ENCODE measurements at places on chromosomes 7 and 10.

DNA sequence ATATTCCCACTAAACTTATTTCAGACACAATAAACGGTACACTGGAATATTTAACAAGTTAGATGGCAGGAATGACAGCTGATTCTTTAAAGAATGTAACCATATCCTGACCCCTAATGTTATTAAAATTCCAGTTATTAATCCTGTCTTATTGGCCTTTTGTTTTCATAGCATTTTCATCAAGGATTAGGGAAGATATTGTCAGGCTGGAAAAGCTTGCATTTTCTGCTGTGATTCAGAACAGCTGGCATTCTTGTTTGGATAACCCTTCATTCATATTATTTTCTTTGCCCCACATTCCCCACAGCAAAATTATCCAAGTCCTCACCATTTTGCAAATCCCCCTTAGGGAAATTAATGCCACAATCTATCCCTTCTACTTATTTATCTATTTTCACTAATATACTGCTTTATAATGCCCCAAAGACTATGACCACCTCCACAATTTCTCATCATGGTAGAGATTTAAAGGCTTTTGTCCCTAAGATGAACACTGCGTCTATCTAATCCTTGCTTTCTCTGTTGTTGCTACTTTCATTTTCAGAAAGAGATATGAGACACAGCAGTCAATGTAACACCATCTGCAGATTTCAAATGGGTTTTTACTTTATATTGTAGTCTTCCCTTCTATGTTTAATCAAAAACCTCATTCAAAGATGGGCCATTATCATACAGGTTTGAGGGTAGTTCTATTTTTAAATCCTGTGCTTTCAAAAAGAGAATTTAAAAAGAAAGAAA is 475.1 kb downstream of the PARD3 start:
- no peak for DNase-seq

DNA sequence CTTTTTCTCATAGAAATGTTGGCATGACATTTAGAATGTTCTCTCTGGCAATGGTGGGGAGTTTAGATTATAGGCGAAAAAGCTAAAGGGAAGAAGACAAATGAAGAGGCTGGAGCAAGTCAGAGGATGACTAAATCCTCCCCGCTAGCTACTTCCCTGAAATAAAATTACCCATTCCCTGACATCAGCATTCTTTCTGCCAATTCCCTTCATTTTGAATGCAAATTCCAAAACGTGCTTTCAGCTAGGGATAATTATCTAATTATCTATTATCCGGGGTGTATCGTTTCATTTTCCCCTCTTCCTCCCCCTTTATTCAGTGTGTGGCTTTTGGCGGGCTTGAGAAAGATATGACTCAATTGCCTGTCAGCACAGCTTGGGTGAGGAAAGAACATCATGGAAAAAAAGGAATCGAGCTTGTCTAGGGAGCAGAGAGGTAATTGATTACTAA is 672.3 kb downstream of the TNS3 start:
- no peak for DNase-seq

GRCh38 chr7:123472750-123473445 is 61.5 kb downstream of the IQUB start:
- no peak for DNase-seq

DNA sequence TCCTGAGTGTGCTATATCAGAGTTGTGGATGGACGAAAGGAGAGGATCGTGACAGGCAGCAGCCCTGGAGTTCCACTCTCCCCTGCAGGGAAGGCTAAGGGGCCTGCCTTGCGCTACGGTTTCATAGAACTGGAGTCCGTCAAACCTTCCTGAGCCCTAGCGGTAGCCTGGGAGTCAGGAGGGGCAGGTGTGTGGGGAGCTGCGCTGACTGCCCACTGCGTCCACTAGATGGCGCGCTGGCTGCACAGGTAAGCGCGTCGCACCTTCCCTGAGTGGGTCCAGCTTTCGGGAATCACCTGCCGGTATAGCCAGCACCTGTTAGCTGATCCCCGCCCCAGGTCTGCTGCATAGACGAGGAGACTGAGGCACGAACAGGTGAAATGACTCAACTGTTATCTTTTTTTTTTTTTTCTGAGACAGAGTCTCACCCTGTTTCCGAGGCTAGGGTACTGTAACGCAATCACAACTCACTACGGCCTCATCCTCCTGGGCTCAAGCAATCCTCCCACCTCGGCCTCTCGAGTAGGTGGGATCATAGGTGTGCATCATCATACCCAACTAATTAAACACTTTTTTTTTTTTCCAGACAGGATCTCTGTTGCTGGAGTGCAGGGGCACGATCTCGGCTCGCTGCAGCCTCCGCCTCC is 20.2 kb upstream of the BAIAP2L1 start:
- DNase-seq: peak; percentile 37

- no peak for DNase-seq
Observed at GRCh38 chr7:77796960-77797359, 1.3 kb downstream of the TMEM60 start.

DNA sequence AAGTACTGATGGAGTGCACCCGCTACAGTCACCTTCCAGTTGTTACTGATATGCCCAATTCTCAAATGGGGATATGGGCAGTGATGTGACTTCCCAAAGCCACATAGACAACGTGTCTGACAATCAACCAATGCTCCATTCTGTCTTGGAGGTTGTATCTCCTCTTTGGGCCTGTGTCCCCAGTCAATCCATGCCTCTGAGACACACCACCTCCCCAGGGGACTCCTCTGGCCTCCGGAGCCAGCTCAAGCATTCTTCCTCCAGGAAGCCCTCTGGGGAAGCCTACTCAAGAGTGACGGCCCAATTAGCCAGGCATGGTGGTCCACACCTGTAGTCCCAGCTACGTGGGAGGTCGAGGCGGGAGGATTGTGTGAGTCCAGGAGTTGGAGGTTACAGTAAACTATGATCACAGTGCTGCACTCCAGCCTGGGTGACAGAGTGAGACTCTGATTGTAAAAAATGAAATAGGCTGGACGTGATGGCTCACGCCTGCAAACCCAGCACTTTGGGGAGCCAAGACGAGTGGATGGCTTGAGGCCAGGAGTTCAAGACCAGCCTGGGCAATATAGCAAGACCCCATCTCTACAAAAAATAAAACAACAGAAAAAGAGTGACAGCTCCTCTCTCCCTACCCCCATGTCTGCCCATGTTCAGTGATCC is 99.5 kb upstream of the TNRC18 start:
- DNase-seq: no peak

- DNase-seq: no peak
Observed at GRCh38 chr10:124014416-124015154, 78.8 kb downstream of the CHST15 start.

DNA sequence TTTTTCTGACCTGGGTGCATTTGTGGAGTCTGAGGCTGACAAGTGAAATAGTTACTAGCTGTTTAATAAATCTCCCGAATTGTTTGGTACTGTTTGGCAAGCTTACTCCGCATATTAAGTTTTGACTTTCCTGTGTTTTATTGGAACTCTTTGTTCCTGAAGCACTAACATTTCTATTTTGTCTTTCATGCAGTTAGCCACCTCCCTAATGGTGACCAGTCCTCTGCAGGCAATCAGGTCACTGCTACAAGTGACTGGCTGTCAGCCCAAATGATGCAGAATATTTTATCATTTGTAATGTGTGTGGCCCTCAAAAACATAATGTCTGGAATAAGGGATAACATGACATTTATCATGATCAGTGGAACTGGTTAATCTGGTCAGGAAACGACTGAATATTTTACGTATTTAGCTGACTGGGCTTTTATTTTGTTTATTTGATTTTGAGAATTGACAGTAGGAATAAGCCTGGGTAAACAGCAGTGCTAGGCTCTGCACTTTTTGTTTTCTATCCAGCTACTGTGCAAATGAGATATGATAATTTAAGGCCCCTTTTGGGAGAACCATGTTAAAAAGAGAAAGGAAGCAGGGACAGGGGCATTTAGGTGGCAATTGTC is 82.9 kb downstream of the ST7 start:
- no peak for DNase-seq

GRCh38 chr10:70673043-70673928 is 980 bp downstream of the ADAMTS14 start:
- DNase-seq: no peak

DNA sequence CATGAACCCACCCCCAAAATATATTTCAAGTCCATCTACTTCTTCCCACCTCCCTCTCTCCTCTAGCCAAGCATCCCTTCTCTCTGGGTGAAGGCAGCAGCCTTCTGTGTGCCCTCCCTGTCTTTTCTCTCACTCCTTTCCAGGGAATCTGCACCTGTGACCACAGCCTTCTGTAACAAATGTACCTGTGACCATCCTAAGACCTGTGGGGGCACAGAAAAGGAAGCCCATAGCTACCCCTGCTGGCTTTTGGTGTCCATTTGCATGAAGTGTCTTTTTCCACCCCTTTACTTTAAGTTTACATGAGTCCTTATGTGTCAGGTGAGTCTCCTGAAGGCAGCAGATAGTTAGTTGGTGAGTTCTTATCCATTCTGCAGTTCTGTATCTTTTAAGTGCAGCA is 2.0 kb upstream of the TBXAS1 start:
- DNase-seq: no peak

DNA sequence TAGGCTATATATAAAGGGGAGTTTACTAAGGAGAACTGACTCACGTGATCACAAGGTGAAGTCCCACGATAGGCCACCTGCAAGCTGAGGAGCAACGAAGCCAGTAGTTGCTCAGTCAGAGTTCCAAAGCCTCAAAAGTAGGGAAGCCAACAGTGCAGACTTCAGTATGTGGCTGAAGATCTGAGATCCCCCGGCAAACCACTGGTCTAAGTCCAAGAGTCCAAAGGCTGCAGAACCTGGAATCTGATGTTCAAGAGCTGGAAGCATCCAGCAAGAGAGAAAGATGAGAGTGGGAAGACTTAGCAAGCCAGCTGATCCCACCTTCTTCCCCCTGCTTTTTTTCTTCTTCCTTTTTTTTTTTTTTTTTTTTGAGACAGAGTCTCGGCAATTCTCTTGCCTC is 27.0 kb upstream of the GSDME start:
- DNase-seq: no peak

- DNase-seq: no peak
Observed at GRCh38 chr7:113267271-113267670, 148.9 kb upstream of the SMIM30 start.

DNA sequence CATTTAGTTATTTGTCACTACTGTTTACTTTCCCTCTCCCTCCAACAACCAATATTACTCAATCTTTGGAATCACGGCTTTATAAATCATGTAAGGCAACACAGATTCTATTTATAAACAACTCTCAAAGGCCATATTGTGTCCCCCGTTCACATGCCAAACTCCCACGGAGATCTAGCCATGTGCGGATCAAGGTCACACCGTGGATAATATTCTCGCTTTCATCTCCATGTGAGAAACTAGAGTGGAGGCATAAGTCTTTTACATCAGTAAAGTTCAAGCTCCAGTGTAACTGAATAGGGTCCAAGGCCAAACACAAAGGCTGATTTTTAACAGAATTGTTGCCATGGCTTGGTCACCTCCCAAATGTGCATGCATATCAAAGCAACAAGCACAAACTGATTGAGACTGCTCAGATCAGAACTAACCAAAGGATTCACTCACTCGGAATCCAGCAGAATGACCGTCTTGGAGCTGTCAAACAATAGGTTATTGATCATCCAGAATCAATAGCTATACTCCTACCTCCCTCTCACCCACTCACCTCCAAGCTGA is 569.5 kb upstream of the LRRN3 start:
- DNase-seq: no peak

DNA sequence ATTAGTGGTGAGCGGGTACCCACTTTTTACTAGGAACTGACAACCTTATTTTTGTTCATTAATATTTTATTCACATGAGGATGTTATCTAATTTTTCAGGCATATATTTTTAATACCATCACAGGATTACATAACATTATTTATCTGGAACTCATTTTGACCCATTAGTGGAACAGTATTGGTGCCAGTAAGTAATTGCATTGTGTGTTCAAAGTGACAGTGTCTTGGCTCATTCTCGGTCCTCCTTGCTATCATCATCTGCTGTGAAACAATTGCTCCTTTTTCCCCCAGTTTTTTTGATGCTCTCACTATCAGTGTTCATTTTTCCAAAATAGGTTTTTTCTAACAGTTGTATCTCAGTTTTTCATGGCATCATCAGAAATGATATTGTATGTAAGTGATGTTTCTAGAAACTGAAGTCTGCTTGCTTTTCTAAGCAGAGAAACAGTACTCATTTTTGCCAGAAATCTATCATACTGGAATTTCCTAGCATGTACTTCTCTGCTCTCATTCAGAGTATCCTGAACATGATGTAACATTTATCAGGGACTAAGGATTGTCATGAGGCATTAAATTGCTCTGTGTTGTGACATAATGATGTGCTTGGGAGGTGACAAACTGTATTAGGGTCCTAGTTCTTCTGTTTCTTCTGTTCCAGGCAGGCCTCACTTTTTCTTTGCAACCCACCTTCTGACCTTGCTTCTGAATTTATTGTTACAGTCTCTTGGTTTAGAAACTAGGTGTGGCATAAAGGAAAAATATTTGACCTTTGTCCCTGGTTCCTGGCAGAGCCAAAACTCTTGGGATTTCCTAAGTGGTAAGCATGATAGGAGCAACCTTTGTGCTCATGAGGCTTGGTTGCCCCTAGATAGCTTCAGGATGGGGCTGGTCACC is 4.2 kb downstream of the NUB1 start:
- no peak for DNase-seq

GRCh38 chr10:28434063-28434462 is 98.9 kb upstream of the WAC start:
- no peak for DNase-seq

GRCh38 chr10:69097729-69098128 is 9.8 kb downstream of the SRGN start:
- no peak for DNase-seq

GRCh38 chr7:99078416-99078815 is 65.5 kb downstream of the SMURF1 start:
- no peak for DNase-seq

GRCh38 chr10:34333513-34333912 is 481.6 kb downstream of the PARD3 start:
- DNase-seq: no peak

Measured in effector CD4-positive, alpha-beta T cell (primary cell).